ENCODE measurements at places on chromosomes 6 and 20. TPM values are rescaled to one million over a fixed set of nuclear protein-coding genes. Genes with fewer than 3 reads are reported as not detected.
A peak's percentile ranks its signal among the peaks of the same experiment; 100 is the strongest.

Gene SALL4
- total RNA-seq: 0.09 TPM

Gene KHDC1L
- total RNA-seq: not detected

Gene SYTL3
- total RNA-seq: 2.7 TPM

Gene DAAM2
- total RNA-seq: 9.8 TPM

Gene GHRH
- not detected for total RNA-seq

Gene MEP1A
- 197 TPM for total RNA-seq

Gene C20orf202
- total RNA-seq: 0.18 TPM

DNA sequence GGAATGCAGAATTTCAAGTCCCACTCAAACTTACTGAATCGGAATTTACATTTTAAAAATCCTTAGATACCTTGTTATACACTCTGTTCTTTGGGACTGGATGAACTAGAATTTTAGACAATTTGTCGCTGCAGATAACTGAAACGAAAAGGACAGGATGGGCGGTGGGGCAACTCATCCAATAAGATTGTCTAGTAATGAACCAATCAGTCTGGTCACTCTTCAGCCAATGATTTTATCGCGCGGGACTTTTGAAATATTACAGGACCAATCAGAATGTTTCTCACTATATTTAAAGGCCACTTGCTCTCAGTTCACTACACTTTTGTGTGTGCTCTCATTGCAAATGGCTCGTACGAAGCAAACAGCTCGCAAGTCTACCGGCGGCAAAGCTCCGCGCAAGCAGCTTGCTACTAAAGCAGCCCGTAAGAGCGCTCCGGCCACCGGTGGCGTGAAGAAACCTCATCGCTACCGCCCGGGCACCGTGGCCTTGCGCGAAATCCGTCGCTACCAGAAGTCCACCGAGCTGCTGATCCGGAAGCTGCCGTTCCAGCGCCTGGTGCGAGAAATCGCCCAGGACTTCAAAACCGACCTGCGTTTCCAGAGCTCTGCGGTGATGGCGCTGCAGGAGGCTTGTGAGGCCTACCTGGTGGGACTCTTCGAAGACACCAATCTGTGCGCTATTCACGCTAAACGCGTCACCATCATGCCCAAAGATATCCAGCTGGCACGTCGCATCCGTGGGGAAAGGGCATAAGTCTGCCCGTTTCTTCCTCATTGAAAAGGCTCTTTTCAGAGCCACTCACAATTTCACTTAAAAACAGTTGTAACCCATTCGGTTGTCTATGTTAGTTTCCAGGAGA is 41.9 kb upstream of the HFE start:
- DNase-seq: peak; percentile 77

GRCh38 chr6:22764496-22764895 is 195.1 kb downstream of the HDGFL1 start:
- no peak for DNase-seq

- DNase-seq: no peak
Measured at GRCh38 chr6:92292067-92292466, 1127.3 kb downstream of the EPHA7 start.

DNA sequence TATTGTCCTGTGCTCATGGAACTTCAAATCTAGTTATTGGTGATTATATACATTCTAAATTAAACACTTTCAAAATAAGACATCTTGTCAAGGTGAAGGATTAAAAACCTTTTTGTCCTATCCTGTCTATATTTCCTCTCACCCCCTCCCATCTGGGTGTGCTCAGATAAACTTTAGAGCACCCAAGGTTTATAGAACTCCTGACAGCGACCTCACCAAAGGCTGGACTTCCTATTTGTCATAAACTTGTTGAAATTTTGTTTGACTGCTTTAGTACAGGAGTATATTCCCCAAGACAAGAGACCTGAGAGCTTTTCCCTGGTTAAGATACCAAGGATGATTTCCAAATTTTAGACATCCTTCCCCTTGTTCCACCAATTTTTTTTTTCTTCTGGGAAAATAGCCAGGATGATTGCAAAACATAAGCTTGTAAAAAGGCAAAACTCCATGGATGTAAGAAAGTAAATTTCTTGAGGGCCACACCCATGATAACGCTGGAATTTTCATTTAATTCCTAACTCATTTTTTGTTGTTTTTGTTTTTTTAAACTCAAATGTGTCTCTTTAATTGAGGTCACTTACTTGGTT is 33.0 kb downstream of the CARMIL1 start:
- DNase-seq: no peak

- DNase-seq: no peak
Measured at GRCh38 chr6:136921936-136922684, at the start of gene SLC35D3. SLC35D3 (plus strand) TSS chr6:136922301; CDS start chr6:136922429, 128 bp downstream.

DNA sequence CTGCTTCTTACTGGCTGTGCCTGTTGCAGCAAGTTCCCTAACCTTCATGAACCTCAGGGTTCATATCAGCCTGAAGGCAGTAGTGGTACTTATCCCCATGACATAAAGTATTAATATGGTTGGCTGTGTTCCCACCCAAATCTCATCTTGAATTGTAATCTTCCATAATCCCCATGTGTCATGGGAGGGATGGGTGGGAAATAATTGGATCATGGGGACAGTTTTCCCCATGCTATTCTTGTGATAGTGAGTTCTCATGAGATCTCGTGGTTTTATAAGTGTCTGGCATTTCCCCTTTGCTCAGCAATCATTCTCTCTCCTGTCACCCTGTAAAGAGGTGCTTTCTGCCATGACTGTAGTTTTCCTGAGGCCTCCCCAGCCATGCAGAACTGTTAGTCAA is 61.8 kb downstream of the FAM229B start:
- no peak for DNase-seq

DNA sequence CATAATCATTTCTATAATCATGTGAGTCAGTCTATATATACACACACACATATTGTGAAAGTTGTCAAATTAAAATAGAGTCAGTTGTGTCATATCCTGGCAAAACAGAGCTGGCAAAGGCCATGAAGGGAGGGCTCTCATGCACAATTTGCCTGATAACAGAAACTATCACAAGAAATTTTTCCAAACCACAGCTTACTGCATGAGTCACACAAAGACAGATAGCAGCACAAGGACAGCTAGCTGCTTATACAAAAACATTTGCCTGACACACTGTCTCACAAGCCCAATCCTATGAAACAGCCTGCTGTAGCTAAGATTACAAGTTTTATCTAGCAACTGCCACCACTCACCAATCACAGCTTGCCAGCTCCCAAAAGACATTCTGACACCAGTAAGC is 848.5 kb upstream of the MAN1A1 start:
- DNase-seq: no peak

DNA sequence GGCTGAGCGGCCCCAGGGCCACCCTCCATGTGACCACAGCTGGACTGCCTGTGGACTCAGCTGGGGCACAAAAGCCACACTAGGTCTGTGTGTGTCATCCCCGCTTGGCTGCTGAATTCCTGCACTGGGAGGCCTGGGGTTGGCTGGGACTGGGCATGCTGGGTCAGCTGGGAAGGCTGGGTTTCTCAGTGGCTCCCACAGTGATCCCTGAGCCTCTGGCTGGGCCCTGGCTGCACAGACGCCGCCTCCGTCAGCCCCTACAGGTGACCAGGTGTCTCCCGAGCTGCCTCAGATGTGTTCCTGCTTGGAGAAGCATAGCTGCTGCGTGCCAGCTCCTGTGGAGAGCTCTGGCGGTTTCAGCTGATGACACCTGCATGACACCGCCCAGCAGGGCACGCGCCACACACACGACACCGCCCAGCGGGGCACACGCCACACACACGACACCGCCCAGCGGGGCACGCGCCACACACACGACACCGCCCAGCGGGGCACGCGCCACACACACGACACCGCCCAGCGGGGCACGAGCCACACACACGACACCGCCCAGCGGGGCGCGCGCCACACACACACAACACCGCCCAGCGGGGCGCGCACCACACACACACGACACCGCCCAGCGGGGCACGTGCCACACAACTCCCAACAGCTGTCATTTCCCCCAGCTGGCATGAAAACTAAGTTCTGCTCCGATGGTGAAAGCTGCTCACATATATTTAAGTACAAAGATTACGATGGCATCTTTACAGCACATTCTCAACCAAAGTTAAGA is 88.8 kb downstream of the TAF4 start:
- no peak for DNase-seq

DNA sequence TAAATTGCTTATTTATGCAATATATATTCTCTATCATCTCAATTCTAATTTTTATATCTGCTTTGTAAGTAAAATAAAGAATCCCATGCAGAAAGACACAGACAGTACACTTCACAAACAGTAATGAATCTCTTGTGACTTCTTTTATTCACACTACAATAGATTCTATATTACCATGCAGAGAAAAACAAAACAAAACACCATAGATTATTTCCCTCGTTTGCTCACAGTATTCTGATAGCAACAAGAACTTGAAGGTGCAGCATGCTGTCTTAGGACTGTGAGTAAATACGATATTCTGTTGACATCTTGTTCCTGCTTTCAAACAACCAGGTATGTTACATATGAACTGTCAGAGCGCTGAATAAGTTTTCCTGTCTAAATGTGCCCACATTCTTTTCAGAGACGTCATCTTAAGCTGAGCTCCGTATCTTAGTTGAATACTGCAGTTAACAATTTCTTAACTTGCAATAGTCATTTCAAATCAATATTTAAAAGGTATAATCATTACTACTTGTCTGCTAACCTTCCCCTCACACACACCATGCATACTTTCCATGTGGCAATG is 140.1 kb downstream of the BTBD9 start:
- no peak for DNase-seq

GRCh38 chr6:11996751-11997150 is 15.4 kb upstream of the HIVEP1 start:
- no peak for DNase-seq

GRCh38 chr6:135179372-135179771 is 1.7 kb upstream of the MYB start:
- DNase-seq: no peak

DNA sequence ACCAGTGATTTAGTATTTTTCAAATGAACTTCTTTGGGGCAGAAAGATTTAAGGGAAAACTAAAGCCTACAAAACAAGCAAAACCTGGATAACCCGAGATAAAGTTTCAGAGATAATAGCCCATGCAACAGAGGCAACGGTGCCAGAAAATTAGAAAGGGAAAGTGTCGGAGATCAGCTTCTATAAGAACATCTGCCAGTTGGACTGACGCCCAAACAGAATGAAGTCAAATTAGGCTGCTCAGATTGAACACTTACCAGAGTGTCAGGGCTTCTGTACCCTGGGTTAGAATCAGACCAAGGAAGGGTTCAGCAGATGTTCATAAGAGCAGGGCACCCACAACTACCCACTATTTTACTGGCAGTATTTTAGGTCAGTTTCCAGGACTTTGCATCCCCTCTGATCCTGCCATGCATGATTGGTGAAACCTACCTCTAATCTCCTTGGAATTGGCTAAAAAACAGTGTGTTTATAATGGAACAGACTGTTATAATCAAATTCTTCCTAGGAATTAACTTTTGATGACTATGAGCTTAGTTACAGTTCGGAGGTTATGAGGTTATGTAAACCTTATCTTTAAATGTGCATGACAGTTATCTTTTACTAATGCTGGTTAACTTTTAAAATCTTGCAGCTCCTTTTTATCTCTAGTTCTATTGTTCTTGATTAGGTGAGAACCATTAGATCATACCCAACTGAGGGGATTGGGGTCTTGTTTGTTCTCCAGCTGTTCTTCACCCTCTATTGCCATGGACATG is 13.1 kb downstream of the BMP2 start:
- no peak for DNase-seq

DNA sequence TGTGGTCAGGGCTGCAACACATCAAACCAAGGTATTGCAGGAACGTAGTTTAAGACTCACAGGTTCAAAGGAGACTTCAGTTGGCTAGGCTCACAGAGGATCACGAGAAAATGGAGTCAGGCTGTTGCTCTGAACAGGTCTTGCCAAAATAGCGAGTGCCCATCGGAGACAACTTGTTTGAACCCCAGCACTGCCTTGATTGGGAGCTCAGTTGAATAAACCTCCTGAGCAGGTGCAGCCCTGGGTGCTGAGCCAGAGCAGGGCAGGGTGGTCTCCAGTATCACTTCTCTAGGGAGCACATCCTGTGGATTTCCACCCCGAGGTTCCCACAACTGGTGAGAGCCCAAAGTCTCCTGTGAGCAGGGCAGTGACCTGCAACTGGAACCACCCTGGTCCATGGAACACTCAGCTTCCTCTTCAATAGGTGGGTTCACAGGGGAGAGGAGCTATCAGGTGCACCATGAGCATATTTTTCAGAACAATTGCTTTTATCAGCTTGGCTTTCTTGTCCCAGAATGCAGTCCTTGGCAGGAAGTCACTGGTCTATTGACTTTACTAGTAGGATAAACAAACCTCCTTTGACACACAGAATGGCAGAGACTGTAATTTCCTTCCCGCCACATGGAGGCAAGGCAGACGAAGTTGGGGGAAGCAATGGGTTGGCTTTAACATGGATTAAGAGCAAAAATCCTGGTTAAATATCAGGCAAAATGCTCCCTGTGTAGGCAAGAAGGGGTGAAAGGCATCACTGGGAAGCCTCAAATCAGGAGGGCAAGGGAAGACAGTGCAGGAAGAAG is 267.7 kb upstream of the FOXQ1 start:
- DNase-seq: peak; percentile 17

- DNase-seq: no peak
Measured at GRCh38 chr6:135002229-135002844, 52.3 kb downstream of the HBS1L start.

DNA sequence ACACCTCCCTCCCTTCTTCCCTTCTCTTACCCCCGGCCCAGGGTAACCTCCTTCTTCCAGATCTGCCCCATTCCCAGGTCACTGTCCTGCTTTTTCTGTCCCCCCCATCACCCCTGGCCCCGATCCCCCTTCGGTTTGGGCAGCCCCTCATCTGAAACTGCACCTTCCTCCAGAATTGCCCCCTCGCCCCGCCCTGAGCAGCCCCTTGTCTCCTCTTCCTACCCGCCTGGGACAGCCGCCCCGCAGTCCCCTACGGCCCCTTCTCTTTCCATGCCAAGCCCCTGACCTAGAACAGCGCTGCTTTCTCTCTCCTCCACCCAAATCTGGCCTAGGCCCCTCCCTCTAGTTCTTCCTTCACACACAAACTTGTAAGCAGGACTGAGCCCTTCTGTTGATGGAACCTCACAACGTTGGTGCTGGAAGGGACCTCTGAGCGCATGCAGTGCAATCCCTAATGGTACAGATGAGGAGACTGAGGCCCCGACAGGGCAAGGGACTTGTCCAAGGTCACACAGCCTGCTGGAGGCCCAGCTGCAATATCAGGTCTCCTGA is 630 bp downstream of the PPP2R5D start:
- DNase-seq: no peak

GRCh38 chr6:166629628-166630027 is 2.6 kb upstream of the RPS6KA2 start:
- no peak for DNase-seq

- no peak for DNase-seq
Measured at GRCh38 chr6:72216222-72217068, 330.1 kb downstream of the RIMS1 start.

- DNase-seq: no peak
Measured at GRCh38 chr6:148157841-148158240, 184.8 kb upstream of the SASH1 start.

Measured in left colon (tissue), 2 donors.